ENCODE measurements at places on chromosomes 1 and 21.

DNA sequence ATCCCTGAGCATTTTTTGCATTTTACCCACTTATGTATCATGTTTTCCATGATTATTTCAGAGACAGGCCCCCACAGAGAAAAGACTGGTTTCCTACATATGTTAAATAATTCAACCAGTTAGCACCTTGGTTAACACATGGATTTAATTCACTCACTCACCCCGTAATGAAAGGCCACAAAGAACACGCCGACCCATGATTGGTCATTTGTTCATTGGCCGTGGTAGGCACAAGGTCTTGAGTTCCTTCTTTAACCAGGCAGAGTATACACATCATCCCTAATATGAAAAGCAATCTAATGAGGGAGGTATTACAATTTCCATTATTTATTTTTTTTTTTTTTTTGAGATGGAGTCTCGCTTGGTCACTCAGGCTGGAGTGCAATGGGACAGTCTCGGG lies 50.6 kb downstream of the RPS6KA1 start:
- DNase-seq, result no peak

DNA sequence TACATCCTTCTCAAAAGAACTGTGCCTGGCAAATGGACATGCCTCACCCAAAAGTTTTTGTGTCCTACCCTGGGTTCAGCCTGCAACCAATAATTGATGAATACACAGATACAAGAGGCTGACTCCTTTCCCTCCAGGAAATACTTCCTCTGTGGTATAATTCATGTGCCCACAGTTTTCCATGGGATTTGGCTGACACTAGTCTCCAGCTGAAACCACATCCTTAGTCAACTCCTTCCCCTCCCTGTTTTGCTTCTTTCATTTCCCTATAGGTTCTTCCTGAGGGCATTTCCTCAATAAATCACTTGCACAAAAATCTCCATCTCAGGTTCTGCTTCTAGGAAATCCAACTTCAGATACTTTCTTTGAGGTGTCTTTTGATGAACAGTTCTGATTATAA lies 436.6 kb upstream of the C1orf87 start:
- no peak for DNase-seq

GRCh38 chr1:67651031-67651430 lies 34.0 kb upstream of the GADD45A start:
- DNase-seq, result no peak

DNA sequence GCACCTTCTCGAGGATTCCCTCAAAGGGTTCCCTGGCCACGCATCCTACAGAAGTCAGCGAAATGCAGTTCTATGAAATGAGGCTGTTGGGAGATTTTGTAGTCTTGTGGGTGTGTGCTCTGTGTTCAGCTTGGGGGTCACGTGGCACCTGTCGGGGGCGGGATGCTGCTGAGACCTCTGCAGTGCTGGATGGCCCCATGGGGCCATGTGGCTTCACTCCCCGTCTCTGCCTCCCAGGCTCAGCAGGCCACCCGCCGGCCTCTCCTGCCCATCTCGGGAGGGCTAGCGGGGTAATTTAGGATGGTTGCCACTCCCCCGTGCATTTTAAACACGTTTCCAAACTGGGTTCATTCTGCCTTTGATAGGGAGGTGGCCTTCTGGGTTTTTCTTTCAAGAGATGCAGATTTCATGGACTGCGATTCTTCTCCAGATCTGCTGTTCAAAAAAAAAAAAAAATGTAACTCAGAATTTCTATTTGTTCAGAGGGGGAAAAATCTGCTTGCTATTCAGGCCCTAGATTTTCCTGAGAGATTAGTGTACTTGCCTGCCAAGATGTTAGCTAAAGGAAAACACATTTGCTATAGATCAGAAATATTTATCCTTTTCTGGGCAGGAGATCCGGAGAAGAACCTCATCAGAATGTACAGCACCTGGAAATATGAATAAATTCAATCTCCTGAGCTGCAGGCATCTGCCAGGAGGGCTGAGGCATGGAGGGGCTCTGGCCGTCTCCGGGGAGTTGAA lies 277.2 kb upstream of the VAMP3 start:
- DNase-seq, result no peak

DNA sequence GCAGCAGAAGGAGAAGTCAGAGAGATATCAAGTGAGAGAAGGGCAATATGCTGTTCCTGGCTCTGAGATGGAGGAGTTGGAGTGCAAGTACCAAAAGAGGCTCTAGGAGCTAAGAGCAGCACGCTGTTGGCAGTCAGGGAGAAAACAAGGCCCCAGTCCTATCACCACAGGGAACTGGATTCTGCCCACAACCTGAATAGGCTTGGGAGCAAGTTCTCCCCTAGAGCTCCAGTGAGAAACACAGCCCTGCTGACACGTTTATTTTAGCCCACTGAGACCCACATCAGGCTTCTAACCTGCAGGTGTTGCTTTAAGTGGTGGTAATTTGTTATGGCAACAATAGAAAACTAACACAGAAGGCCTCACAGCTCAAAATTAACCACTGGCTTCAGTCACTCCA lies 31.8 kb upstream of the ZNF644 start:
- DNase-seq, result no peak

- no peak for DNase-seq
Measured at GRCh38 chr1:26844424-26845196, 18.1 kb downstream of the ZDHHC18 start.

GRCh38 chr1:106225403-106225802 lies 831.1 kb upstream of the PRMT6 start:
- no peak for DNase-seq

DNA sequence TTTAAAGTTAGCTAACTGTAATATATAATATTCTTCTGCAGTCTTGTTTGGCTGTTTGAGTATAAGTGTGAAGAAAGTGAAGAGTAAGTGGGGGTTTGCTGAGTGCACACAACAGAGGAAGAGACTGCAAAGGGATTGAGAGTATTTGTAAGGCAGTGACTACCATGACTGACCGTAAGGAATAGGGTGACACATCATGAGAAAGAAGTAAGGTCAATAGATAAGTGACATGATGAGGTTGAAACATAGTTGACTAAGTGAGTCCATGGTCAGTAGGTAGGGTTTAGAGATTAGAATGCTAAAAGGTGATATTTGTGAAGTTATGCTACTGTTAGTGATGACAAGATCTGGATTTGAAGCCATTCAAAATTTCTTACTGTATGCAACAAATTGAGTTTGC lies 27.7 kb downstream of the WARS2 start:
- no peak for DNase-seq

- no peak for DNase-seq
Measured at GRCh38 chr1:32636914-32637645, 13.3 kb downstream of the ZBTB8OS start.

DNA sequence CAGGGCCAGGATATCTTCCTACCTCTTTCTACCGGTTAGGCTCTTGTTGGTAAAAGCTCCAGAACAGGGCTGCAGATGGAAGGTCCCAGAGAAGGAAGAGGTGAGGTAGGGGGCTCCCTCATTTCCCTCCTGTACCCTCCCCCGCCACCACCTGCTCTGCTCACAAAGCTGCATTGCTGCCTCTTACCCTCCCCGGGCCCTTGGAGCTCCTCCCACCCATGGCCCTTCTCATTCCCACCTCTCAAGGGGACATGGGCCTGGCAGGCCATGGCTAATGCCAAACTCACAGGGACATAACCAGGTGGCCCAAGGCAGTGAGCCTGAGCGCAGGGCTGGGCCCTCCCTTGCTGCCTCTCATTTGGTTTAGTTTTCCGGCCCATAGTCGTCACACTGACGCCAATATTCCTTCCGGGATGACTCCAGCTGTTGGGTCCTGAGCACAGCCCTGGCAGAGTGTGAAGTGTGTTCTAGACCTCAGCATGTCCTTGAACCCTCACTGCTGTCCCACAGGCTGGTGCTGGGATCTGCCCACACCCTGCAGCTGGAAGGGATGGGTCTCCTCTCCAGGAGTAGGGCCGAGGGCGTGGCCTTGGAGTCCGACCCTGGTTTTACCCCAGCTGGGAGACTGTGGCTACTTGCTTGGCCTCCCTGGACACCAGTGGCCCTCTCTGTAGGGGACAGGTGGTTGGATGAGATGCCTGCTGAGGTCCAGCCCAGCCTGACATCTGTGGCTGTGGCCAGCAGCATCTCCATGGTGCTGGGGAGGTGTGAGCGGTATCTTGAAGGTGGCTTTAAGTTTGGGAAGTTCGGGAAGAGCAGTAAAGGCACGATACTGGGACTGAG lies 104.6 kb downstream of the ARHGEF10L start:
- DNase-seq, result no peak

DNA sequence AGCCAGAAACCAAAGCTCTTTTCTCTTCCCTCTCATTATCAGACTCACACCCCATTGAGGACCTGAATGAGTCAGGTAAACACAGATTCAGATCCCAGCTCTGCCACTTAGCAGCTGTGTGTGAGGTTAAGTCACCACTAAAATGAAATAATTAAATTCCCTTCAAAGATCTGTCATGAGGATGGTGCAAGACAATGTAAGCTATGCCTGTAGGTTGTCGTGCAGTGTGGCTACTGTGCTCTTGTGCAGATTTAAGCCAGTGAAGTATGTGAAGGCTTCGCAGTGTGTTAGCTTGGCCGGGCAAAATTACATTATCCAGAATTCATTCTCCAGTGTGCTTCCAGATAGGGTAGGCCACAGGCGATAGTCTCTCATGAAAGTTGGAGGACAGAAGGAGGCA lies 13.6 kb downstream of the UBL4B start:
- no peak for DNase-seq

DNA sequence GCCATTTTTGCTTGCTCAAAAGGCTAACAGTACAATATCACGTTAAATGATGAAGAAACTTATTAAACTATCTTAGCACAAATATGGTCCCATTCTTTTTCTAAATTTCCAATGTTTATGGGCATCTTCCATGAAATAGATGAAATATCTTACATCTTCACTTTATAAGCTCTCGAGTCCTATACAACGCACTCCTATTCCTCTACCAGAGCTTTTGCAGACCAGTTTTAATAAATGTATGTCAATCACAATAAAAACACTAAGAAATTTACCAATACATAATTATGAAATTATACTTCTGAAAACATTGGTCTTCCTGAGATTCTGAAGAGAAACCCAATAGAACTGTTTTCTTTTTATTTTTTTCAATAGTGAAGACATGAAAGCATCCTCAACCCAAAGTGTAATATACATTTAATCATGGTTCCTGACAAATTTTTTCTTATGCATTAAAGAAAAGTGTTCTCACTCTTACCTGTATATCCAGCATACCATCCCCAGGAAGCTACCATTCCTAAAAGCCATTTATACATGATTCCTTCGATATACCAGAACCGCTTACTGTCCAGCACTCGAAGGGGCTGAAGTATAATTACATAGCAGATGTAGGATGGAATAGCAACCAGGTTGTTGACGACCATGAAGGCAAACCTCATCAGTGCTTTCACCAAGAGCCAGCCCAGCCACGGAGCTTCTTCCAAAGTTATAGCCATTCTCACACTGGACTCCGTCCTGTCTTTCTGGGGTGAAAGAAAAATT lies 1.8 kb downstream of the LPGAT1 start:
- no peak for DNase-seq

DNA sequence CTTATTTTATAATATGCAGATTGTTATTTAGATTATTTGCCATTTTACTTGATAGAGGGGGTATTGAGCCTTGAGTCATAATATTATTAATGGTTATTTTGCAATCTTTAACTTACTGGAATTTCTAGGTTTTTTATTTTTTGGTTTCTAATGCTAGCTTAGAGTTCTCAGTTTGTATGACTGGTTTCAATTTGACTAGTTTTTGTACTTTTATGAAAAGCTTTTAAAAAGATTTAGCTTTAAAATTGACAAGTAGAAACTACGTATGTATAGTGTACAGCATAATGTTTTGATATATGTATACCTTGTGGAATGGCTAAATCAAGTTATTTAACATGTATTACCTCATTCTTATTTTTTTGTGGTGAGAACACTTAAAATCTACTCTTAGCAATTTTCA lies 41.5 kb downstream of the CEP350 start:
- no peak for DNase-seq

DNA sequence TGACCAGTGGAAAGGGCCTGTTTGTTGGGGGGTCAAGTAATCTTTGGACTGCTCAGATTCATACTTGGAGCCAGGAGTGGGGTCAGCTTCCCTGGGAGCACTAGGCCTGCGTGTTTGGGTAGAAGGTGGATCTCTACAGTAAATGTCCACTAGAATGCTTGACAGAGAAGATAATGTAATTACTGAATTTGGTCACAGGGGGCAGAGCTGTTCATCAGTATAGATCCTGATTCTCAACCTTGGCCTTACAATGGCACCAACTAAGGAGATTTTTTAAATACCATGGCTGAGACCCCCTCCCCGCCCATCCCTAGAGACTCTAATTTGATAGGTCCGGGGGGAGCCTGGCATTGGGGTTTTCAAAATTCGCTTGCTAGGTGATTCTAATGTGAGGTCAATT lies 217.5 kb upstream of the PLXNA2 start:
- no peak for DNase-seq

- DNase-seq, result no peak
Measured at GRCh38 chr1:205782627-205783432, 7.5 kb upstream of the RAB29 start.

GRCh38 chr21:36817732-36818450 lies 119.0 kb downstream of the SIM2 start:
- no peak for DNase-seq

DNA sequence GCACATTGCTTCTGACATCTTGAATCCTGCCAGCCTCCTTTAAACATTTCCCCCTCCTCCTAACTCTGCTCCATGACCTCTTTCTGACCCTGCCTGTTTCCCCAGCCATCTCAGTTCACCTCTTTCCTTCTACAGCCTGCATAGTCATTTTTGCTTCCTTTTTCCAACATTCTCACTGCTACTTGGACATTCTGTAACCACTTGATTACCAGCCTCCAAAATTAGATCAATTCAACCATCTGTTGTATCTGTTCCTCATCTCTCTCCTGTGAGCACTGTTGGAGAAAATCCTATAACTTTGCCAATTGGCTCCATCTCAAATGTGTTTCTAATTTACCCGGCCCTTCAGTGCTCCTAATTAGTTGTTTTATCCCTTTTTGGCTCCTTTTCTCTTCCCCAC lies 27.5 kb upstream of the GPR88 start:
- DNase-seq, result no peak

DNA sequence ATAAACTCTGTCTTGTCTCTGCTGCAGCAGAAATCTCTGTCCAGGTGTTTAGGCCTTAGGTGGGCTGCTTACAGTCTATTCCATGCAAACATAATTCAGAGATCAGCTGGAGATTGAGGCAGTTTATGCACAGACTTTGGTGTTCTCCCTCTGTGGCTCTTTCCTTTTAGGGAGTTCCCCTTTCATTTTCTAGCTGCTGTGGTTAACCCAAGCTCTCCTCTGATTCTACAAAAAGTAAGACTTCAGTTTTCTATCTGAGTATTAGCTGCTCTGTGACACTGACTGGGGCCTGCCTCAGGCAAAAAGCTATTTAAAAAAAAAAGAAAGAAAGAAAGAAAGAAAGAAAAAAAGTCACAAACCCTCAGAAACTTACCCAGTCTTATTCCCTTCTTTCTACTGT lies 211.1 kb downstream of the CAMTA1 start:
- DNase-seq, result no peak

- no peak for DNase-seq
Measured at GRCh38 chr1:9482816-9483572, 56.3 kb upstream of the SLC25A33 start.

- no peak for DNase-seq
Measured at GRCh38 chr1:17292299-17293160, 15.5 kb upstream of the PADI4 start.

Data from NCI-H187 (cell line).